ENCODE measurements at places on chromosomes 1 and 21. TPM values are rescaled to one million over a fixed set of nuclear protein-coding genes. Genes with fewer than 3 reads are reported as not detected.

- DNase-seq: no peak
Observed at GRCh38 chr1:58064166-58064565, 482.4 kb downstream of the OMA1 start.

DNA sequence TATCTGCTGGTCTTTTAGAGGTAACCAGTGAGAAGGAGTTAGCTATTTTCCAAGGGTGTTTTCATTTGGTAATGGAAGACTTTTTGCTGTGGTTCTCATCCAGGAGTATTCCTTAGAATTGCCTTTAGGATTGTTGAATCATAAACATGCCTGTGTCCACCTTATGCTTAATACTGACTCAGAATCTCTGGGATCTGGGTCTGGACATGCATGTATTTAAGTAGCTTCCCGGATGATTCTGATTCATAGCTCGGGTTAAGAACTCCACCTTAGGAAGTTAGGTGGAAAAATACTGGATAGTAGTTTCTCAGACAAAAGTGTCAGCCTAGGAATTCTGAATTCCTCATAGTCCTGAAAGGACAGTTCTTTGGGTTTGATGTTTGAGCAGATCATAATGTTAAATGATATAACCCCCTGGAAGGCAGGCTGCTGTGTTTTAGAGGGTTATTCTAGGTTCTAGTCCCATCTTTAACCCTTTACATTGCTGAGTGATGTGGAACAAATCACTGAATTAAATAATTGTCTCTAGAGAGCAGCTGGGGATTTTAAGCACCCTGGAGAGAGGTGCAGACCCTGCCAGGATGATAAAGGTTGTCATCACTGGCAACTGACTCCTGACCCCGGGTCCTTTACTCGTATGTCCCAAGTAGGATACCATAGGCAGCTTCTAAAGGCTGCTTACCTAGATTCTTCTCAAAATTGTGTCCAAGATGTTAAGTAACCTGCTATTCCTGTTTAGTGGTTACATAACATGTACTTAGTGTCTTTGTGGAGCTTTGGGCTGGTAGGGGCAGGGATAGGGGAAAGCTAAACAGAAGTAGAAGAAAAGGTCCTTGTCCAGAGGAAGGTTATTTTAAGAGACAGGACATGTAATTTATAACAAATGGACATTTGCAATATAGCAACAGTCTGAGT is 14.5 kb upstream of the C4BPB start:
- no peak for DNase-seq

DNA sequence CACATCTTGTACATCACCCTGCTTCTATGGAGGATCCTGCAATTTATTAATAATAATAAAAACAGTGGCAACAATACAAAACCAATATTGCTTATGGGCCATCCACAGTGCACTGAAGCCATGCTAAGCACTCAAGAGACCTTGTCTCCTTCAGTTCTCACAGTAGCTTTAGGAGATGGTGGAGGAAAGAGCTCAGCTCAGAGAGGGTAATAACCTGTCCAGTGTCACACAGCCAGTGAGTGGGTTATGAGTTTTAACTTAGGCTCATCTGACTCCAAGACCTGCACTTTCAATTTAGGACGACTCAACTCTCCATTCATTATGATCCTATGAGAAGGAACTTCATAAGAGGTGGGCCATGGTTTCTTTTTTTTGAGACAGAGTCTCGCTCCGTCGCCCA is 347.6 kb upstream of the RUNX1 start:
- no peak for DNase-seq

GRCh38 chr1:158043232-158043631 is 49.8 kb downstream of the KIRREL1 start:
- peak; percentile 36 for DNase-seq

- DNase-seq: no peak
Observed at GRCh38 chr1:171576144-171576543, 45.9 kb upstream of the MYOCOS start.

DNA sequence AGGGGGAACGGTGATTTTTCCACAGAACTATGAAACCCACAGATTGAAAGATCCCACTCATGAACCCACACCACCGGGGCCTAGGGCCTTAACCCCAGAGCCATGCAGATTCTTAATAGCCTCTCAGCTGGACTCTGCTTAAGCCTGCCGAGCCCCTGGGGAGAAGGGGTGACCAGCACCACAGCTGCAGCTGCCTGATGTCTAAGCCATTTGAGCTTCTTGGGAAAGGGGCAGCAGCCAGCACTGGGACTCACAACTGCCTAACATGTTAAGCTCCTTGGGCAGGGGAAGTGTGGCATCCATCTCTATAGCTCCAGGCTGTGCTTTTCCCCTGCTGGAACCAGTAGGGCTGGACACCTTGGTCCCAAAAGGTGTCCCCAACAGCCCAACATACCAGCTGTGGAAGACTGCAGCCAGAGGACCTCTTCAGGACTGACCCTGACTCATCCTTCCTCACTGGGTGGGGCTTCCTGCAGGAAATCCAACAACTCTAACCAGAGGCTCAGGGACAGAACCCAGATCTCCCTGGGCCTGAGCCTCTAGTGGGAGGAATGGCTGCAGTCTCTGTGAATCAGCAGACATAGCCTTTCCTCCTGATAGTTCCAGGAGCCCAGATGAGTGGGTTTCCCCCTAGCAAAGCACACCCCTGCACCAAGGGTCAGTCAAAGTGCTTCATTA is 34.6 kb upstream of the FMO3 start:
- no peak for DNase-seq

GRCh38 chr1:204398197-204399125 is 13.2 kb downstream of the PPP1R15B start:
- DNase-seq: peak; percentile 60

DNA sequence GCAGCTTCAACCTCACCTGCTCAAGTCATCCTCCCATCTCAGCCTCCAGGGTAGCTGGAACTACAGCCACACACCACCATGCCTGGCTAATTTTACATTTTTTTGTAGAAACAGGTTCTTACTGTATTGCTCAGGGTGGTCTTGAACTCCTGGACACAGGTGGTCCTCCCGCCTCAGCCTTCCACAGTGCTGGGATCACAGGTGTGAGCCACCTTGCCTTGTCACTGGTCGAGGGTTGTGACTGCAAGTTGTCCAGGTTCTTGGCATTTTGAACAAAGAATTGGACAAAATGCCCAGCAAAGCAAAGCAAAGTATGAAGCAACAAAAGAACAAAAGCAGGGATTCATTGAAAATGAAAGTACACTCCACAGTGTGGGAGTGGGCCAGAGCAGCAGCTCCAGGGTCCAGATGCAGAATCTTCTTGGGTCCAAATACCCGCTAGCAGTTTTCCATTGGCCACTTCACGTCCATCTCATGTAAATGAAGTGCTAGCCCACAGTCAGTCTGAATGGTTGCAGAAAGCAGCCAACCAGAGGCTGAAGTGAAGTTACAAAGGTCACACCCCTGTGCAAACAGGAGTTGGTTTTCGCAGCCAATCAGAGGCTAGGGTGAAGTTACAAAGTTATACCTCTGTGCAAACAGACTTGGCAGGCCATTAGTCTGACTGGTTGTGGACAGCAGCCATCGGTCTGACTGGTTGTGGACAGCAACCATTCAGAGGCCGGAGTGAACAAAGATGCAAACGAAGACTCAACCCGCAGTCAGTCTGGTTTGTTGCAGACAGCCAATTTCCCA is 109.5 kb upstream of the KIF26B start:
- DNase-seq: peak; percentile 63

DNA sequence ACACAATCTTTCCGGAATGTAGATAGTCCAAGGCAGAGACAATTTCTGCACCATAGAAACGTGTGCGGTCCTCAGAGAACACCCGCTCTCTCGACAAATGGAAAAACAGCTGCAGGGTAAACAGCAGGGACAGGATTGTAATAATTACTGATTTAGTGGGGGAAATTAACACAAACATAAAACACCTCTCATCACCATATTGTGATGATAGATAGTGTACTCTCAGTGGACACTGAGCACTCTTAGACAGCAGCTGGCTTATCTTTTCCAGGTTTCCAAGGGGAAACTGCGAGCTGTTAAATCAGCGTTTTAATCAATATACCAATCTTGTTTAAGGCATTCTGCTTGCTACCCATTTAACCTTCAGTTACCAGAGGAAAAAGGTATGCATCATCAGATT is 277.1 kb downstream of the AKT3 start:
- DNase-seq: no peak

DNA sequence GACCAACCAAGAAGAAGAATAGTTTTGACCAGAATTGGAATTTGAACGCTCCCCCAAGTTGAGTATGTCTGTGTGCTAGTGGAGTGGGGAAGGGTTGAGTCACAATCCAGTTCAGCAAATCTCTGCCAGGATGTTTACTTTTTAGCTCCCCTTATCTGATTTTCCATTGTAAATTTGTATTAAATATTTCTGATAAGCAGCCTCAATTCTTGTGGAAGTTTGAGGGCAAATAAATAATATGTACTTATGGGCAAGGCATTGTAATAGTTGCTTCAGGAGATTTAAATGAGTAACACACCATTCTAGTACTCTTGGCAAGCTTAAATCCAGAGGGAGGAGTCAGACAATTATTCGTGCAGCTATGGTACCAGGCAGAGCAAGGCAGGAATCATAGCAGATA is 14.4 kb downstream of the CXADR start:
- no peak for DNase-seq

DNA sequence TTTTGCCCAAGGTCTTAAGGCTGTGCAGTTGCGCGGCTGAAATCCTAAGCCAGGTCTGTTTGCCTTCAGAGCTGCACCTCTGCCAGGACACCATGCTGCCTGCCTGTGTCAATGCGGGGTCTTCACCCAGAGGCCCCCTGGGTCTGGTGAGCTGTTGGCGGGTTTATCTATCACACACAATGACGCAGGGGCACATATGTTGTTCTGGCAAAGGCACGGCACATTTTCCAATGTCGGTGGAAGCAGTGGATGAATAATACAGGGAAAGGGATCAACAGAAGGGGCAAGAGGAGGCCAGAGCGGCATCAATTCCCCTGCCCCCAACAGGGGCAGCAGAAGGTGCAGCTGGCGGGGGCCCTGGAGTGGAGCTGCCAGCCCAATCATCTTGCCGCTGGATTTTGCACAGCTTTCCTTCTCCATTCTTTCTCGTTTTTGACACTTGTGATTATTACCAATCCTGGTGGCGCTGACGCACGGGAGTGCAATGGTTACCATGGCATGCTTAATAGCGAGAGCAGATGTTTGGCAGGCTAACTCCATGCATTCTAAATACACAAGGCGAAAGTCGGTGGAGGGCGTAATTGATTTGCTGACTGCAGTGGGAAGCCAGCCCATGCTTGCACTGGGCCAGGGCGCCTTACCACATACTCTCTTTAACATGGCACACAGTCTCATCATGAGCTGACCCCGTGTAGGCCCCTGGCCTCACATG is 45.8 kb upstream of the CYP2J2 start:
- DNase-seq: no peak

DNA sequence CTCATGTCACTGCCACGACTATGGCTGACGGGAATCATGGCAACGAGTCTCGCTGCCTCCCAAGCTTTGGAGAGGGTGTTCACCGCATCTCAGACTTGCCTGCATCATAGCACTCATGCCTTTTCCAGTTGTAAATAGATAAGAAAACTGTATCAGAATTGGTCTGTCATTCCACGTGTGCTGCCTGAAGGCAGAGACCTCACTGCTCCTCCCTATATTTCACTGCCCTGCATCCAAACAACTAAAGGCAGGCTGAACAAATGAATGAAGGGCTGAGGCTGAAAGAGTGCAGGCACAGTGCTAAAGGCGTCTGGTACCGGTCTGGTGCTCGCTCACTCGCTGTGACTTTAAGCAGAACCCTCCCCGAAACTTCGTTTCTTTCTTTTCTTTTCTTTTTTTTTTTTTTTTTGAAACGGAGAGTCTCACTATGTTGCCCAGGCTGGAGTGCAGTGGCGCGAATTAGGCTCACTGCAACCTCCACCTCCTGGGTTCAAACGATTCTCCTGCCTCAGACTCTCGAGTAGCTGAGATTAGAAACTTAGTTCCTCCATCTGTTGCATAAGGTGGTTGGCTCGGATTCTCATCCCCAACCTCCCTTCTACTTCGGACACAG is 542 bp downstream of the EIF2B3 start:
- no peak for DNase-seq

- DNase-seq: no peak
Observed at GRCh38 chr1:119266858-119267257, 101.7 kb upstream of the HAO2 start.

DNA sequence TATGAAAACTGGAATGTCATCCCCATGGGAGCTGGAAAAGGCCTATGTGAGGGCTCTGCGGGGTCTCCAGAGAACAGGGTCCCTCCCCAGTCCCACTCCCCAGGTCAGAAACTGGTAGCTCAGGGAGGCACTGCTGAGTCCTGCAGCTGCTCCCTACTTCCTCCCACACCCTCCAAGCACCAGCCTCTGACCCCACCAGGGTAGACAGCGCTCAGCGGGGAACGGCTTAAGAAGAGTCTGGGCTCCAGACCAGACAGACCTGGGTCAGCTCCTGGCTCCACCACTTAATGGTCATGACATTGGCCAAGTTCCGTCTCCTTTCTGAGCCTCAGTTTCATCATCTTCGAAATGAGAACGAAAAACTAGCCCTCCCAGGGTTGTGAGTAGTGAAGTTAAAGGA is 7.2 kb downstream of the LRP8 start:
- DNase-seq: no peak

DNA sequence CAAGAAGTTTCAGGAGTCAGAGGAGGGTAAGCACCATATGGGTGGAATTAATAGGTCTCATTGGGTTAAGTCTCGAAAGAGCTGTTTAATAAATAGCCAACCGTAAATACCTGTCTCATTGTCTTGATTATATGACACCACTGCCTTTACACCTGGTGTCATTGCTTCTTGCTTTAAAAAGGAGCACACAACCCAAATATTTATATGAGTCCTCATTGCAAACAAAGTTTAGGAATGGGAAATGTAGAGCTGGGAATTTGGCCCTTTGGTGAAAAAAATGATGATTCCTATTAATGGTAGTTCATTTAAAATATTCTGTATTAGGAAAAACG is 2.1 kb downstream of the BACH1 start:
- DNase-seq: no peak

DNA sequence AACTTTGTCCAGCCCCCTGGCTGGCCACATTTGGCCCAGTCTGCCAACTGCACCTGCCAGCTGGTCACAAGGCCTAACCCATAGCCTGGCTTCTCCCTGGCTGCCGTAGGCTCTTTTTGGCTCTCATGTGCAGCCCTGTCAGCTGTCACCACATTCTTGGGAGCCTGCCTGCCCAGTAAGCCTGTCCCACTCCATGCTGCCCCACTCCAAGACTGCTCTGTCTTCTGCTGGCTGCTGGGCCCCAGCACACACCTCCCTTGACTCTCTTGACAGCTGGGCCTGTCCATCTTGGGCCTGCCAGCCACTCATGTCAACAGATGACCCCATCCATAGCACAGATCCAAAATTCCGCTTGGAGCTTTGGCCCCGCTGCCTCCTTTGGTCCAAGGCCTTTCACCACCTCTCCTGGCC is 74.3 kb upstream of the EDN2 start:
- DNase-seq: no peak

The PLA2G2C gene
- 0.47 TPM for total RNA-seq

The C1orf50 gene
- total RNA-seq: 10.2 TPM

The ERICH3 gene
- total RNA-seq: 35.7 TPM

The PRAMEF8 gene
- not detected for total RNA-seq

The MFSD2A gene
- 185 TPM for total RNA-seq

The KCNE2 gene
- 0.37 TPM for total RNA-seq

The TFAP2E gene
- total RNA-seq: 1.9 TPM

The SLC44A5 gene
- total RNA-seq: 4.9 TPM

The CD53 gene
- total RNA-seq: 9.5 TPM
